ENCODE measurements at places on chromosomes 1 and 21. TPM values are rescaled to one million over a fixed set of nuclear protein-coding genes. Genes with fewer than 3 reads are reported as not detected.

OLIG2 gene
- not detected for polyA plus RNA-seq

TTC4 gene
- 12.5 TPM for polyA plus RNA-seq

RGS18 gene
- polyA plus RNA-seq: 0.29 TPM

KRTAP21-2 gene
- polyA plus RNA-seq: not detected

CEP104 gene
- 7.0 TPM for polyA plus RNA-seq

RFX5 gene
- polyA plus RNA-seq: 12.9 TPM

KISS1 gene
- not detected for polyA plus RNA-seq

AMY1C gene
- polyA plus RNA-seq: not detected
